ENCODE measurements at places on chromosomes 12 and 14.

DNA sequence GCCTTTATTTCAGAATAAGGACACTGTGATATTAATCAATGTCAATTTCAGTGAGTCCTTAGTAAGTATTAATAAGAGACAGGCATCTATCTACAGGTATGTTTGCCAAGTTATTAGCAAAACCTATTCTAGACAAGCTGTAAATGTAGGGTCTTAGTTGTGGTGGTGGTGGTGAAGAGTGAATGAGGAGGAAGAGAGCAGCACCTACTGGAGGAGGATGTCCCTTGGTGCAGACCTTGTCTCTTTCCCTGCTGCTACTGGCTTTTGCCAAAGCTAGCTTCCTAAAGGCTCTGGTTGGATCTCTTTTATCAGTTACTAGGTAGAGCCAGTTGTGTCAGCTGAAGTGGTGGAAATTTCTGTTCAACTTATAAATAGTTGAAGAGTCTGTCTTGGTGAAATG lies 304.8 kb upstream of the ATP2B1 start:
- H3K27me3 ChIP-seq, result no peaks in the 10 kb centered on the region
- H3K36me3 ChIP-seq, result no peaks in the 10 kb centered on the region
- no peak overlapping the region for H3K4me3 ChIP-seq
- no peak overlapping the region for H3K27ac ChIP-seq
- H3K4me1 ChIP-seq, result no peaks in the 10 kb centered on the region
- no peak for DNase-seq

GRCh38 chr14:39275395-39275794 lies 41.7 kb downstream of the MIA2 start:
- H3K4me3 ChIP-seq, result no peak overlapping the region
- no peak for DNase-seq
- no peaks in the 10 kb centered on the region for H3K36me3 ChIP-seq
- H3K4me1 ChIP-seq, result no peaks in the 10 kb centered on the region
- H3K27ac ChIP-seq, result no peak overlapping the region
- H3K27me3 ChIP-seq, result no peaks in the 10 kb centered on the region

DNA sequence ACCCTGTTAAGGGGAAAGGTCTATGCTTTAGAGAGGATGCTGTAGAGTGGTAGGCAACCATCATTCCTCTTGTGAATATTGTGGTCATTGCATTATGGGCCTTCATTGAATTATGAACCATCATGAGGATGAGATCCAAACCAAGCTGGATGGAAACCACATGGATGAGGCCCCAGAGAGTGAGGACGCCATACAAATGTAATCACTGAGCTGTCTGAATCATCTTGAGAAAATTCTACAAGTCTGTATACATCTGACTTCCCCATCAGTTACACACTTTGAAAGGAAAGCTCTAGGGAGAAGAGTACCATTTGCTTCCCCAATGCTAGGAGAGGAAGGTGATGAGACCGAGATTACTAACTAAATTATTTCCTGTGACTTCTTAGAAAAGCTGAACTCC lies 172.9 kb downstream of the CACNA1C start:
- H3K27ac ChIP-seq, result no peak overlapping the region
- no peak for DNase-seq
- no peaks in the 10 kb centered on the region for H3K4me1 ChIP-seq
- H3K36me3 ChIP-seq, result no peaks in the 10 kb centered on the region
- H3K27me3 ChIP-seq, result no peaks in the 10 kb centered on the region

- no peak overlapping the region for H3K27ac ChIP-seq
- DNase-seq, result no peak
- no peaks in the 10 kb centered on the region for H3K27me3 ChIP-seq
- no peaks in the 10 kb centered on the region for H3K4me1 ChIP-seq
These were observed 1123.0 kb downstream of the VRK1 start for GRCh38 chr14:97920201-97920600.

DNA sequence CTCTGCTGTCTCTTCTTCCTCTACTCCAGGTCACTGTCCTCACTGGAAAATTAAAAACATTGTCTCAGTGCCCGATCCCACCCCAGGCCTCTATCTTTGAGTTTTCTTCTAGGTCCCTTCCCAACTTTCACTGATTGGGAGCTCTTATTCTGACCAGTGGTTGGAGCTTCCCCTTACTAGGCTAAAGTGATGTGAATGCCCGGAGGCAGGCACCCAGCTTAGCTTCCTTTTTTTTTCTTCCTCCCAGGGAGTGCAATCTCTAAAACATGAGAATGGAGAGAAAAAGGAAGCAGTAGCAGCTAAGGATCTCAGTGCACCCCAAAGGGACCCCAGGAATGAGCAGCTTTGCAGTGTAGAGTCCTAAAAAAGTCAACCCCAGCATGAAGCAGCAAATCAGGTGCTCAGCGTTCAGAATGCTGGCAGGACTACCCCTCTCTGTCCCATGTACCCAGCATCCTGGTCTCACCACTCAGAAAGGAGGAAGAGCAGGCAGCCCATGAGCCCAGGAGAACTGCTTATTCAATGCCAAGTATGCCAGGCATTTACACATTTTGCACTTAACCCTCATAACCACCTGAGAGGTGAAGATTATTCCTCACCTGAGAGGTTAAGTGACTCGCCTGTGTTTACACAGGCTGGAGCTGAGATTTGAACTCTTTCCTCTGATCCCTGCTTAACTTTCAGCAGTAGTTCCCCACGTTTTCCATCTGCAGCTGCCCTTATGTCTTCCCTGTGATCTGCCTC lies 146.2 kb upstream of the PWP1 start:
- H3K27me3 ChIP-seq, result no peaks in the 10 kb centered on the region
- H3K4me1 ChIP-seq, result no peaks in the 10 kb centered on the region
- no peak overlapping the region for H3K4me3 ChIP-seq

GRCh38 chr12:107335802-107336570 lies 242.6 kb upstream of the CRY1 start:
- no peak overlapping the region for H3K27ac ChIP-seq
- no peaks in the 10 kb centered on the region for H3K27me3 ChIP-seq
- H3K36me3 ChIP-seq, result no peaks in the 10 kb centered on the region
- DNase-seq, result no peak
- H3K4me1 ChIP-seq, result no peaks in the 10 kb centered on the region

- H3K4me1 ChIP-seq, result no peaks in the 10 kb centered on the region
- no peak overlapping the region for H3K4me3 ChIP-seq
- H3K27me3 ChIP-seq, result no peaks in the 10 kb centered on the region
- no peaks in the 10 kb centered on the region for H3K36me3 ChIP-seq
These were observed 65.3 kb upstream of the PTPRR start for GRCh38 chr12:70985850-70986249.

DNA sequence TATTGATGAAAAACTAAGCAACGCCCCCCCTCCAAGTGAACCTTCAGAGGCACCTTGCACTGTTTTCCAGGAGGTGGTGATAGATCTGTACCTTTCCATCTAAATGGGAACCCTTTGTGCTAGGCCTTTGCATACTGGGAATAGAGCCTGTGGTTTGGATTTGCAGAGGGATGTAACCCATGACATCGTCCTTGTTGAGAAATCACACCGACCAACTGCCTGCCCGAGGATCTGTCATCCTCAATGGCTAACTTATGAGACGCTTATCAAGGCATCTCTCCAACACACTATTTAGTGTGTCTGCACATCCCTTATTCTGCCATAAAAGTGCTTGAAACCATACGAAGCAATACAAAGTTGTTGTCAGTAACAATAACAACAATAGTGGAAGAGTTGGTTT lies 22.9 kb downstream of the NTN4 start:
- peaks cover 30% of the 10 kb centered on the region for H3K4me1 ChIP-seq
- no peaks in the 10 kb centered on the region for H3K36me3 ChIP-seq
- no peak overlapping the region for H3K4me3 ChIP-seq
- no peaks in the 10 kb centered on the region for H3K27me3 ChIP-seq

DNA sequence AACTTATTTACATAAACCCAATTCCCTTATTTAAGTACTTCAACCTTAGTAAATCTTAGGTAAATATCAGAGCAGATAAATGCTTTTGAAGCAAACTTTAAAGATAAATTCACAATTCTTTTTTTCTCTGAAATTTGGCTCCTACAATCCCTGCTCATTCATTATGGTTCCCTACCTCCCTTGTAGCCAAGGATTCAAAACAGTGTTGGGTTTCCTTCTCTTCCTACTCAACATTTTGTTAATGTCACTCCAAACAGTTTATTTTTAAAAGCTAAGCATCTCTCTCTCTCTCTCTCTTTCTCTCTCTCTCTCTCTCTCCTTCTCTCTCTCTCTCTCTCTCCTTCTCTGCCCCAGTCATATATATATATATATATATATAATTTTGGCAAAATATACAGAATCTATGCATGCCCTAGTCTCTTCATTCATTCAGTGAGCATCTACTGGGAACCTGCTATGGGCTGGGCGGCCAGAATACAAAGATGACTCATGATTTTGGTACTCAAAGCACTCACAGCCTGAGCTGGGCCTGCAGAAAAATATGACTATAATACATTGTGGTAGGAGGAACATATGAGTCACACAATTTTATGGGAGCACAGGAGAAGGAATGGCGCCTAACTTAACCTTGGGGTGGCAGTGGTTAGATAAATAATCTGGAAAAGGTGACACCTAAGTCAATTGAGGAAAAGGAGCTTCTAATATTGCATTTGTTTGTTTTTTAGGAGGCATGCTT lies 123.7 kb upstream of the DHRS4 start:
- no peaks in the 10 kb centered on the region for H3K36me3 ChIP-seq
- no peak for DNase-seq
- no peak overlapping the region for H3K4me3 ChIP-seq
- H3K27ac ChIP-seq, result no peak overlapping the region
- H3K4me1 ChIP-seq, result no peaks in the 10 kb centered on the region

DNA sequence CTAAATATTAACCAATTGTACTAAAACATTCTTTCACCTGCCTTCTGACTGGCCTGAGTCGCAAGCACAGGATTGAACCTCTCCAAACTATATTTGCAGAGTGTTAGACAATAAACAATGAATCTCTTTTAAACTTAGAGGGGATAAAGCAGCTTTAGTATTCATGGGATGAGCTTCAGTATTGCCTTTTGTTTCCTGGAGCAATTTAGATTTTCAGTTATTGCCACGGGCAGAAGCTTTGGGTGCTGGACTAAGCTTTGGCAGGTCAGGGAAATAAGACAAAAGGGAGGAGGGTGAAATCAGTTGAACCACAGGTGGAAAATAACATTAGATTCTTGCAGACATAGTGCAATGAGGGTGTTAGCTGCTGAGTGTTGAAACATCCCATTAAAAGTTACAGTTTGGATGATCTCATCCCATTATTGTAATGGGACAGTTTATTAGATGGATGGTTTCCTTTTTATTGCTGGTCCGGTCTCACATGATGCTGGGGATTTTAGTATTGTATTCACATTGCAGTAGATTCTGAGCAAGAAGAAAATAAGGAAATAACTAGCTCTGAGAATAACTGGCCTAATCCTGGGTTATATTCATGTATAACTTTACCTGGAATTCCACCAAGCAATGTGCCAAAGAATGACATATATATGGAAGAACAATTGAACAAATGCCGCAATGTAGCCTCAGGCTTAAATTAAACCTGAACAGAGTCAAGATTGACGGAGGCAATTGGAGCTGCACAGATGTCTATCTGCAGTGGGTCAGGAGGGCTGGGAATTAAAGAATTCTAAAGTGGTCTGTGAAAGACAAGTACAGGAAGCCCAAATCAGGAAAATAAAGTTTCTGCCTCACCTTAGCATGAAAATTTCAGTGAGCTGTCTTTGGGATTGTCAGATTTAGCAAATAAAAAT lies 1092.8 kb upstream of the SEL1L start:
- H3K4me3 ChIP-seq, result no peak overlapping the region
- H3K27me3 ChIP-seq, result no peaks in the 10 kb centered on the region
- no peaks in the 10 kb centered on the region for H3K36me3 ChIP-seq
- no peak overlapping the region for H3K27ac ChIP-seq
- H3K4me1 ChIP-seq, result no peaks in the 10 kb centered on the region

GRCh38 chr14:51104467-51104866 lies 9.6 kb upstream of the TRIM9 start:
- H3K4me1 ChIP-seq, result no peaks in the 10 kb centered on the region
- no peaks in the 10 kb centered on the region for H3K27me3 ChIP-seq
- H3K4me3 ChIP-seq, result no peak overlapping the region
- H3K36me3 ChIP-seq, result no peaks in the 10 kb centered on the region
- DNase-seq, result no peak

DNA sequence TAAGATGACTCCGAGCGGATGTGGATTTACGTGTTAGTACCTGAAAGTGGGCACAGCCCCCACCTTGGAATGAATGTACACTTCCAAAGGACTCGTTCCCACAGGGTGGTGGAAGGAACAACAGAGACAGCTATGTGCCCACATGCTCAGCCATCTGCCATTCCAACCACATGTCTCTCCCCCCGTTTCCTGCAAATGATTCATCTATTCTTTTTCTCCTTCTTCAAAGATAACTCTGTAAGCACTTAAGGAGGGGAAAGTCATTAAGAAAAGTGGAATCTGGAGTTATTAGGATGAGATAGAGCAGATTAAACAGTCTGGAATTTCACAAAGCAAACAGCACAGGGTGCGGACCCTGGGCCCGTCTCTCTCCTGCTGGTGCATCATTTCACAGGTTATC lies 18.5 kb upstream of the DUSP6 start:
- no peaks in the 10 kb centered on the region for H3K36me3 ChIP-seq
- H3K27ac ChIP-seq, result no peak overlapping the region
- H3K4me3 ChIP-seq, result no peak overlapping the region
- no peaks in the 10 kb centered on the region for H3K27me3 ChIP-seq
- DNase-seq, result no peak
- no peaks in the 10 kb centered on the region for H3K4me1 ChIP-seq

- no peak overlapping the region for H3K27ac ChIP-seq
- H3K27me3 ChIP-seq, result no peaks in the 10 kb centered on the region
- H3K36me3 ChIP-seq, result no peaks in the 10 kb centered on the region
- no peak for DNase-seq
- no peak overlapping the region for H3K4me3 ChIP-seq
These were observed 76.2 kb downstream of the PRKD1 start for GRCh38 chr14:29851397-29851796.

DNA sequence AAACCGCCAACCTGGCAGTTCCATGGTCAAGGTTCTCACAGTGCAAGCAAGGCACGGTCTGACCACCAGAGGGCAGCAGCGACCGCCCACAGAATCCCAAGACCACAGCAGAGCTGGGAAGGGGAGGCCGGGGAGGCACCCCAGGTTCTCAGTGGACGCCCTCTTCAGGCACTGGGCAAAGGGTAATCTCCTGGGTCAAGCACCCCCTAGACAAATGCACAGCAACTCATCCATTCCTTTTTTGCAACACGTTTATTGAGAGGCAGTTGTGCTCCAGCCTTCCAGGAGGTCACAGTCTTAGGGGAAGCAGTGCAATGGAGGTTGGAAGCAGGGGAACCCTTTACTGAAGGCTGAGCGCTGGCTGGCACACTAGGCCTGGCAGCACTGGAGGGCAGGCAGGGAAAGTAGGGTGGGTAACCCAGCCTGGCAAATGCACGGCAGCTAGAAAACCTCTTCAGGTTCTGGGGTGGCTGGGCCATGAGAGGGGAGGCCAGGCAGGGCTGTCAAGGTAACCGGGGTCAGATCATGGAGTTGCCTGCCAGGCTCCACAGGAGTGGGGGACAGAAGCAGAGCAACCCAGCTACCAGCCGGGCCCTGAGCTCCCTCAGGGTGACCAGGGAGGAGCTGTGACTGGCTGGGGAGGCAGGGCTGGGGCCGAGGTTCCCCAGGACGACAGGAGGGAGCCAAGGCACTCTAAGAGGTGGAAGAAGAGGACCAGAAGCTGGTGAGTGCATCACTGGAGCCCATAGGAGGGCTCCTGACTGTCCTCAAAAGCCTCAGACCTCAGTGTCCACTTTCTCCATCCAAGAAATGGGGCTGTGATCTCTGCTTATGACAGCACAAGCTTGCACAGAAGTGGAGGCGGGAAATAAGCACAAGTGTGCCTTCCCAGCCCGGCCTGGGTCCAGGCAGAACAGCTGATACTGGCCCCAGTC lies 1.8 kb upstream of the RHOF start:
- H3K27ac ChIP-seq, result peak overlapping the region; percentile 64
- no peaks in the 10 kb centered on the region for H3K27me3 ChIP-seq
- no peak overlapping the region for H3K4me3 ChIP-seq
- H3K4me1 ChIP-seq, result peaks cover 60% of the 10 kb centered on the region
